ENCODE measurements at places on chromosomes 6 and 20.

GRCh38 chr6:90040931-90041330 is 146.7 kb downstream of the GJA10 start:
- no peak for DNase-seq

DNA sequence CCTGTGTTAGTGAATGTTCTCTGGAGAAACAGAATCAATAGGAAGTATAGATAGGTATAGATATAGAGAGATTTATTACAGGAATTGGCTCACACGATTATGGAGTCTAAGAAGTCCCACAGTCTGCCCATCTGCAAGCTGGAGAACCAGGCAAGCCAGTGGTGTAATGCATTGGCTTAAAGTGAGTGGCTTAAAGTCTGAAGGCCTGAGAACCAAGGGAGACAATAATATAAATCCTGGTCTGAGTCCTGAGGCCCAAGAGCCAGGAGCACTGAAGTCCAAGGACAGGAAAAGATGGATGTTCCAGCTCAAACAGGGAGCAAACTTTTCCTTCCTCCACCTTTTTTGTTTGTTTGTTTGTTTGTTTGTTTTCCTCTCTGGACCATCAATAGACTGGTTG is 131.2 kb upstream of the LRFN2 start:
- no peak for DNase-seq

GRCh38 chr20:9093218-9093957 is 24.5 kb downstream of the PLCB4 start:
- DNase-seq: no peak

GRCh38 chr6:28771401-28772267 is 152.2 kb downstream of the TRIM27 start:
- DNase-seq: no peak

GRCh38 chr20:37850724-37851355 is 52.1 kb upstream of the VSTM2L start:
- no peak for DNase-seq

DNA sequence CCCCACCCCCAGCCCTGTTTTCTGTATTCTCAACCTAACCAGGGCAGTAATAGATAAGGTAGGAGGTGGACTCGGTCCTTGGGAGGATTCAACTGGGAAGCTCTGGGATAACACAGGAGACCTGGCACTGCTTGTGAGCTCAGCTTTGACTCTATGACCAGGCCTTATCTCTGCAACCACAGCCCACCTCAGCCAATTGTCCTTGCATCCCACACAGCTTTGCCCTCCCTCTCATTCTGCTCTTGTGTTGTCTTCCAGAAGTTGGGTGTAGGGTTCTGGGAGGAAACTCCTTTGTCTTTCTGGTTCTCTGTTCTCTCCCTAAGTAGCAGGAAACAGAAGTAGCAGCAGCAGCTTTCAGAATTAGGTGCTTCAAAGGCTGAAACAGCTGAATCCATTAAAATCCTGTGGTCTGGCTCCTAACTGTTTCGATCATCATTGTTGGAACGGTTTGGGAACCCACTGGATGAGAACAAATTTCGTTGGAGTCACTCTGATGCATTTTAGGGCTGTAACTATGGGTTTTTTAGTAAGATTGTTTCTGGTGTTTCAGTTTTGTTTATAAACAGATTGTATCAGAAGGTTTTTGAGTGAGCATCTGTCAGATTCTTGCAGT is 32.4 kb upstream of the SNX9 start:
- no peak for DNase-seq

GRCh38 chr6:39377539-39377950 is 55.0 kb upstream of the KCNK16 start:
- DNase-seq: no peak

- DNase-seq: no peak
Observed at GRCh38 chr20:54062812-54063280, 7.5 kb downstream of the BCAS1 start.

DNA sequence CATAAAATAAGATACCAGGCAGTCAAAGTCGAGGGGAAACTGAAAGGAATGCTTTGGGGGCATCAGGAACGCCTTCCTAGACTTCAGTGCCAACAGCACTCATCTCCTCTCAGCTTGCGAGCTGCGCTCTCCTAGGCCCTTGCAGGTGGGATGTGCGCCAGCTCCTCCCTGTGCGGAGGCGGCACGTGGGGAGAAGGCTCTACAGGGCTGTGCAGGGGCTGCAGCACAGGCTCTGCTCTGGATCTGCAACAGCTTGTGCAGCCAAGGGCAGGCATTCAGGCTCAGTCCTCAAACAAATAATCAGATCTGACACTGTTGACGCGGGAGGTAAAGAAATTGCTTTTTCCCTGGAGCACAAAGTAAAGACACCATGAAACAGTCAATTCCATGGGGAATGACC is 144.8 kb downstream of the TTLL2 start:
- DNase-seq: no peak

- DNase-seq: no peak
Observed at GRCh38 chr6:105250533-105250932, 70.7 kb upstream of the POPDC3 start.

DNA sequence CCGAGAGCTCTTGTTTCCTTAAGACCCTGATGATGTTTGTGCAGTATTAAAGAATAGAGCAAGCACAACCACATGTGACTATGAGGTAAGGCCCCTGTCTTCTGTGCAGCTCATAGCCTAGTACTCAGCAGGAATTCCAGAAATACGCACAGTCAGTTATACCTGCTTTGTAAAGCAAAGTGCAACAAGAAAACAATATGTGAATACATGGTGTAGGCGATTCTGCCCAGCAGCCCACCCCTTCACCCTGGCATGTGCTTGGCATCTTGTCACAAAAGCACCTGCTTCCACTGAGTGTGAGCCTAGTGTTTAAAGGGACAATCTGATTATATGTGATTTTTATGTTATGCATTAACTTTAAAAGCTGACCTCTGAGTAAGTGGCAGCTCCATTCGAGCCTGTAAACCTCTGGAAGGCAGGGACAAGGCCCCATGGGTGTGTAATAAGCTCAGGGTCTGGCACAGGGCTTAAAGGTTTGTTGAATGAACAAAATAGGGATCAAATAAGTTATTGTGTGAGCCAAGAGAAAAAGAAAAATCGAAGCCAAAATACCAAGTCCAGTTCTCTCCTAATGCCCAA is 148.7 kb downstream of the DOK5 start:
- no peak for DNase-seq

GRCh38 chr6:53192682-53193188 is 44.1 kb upstream of the GCM1 start:
- no peak for DNase-seq

DNA sequence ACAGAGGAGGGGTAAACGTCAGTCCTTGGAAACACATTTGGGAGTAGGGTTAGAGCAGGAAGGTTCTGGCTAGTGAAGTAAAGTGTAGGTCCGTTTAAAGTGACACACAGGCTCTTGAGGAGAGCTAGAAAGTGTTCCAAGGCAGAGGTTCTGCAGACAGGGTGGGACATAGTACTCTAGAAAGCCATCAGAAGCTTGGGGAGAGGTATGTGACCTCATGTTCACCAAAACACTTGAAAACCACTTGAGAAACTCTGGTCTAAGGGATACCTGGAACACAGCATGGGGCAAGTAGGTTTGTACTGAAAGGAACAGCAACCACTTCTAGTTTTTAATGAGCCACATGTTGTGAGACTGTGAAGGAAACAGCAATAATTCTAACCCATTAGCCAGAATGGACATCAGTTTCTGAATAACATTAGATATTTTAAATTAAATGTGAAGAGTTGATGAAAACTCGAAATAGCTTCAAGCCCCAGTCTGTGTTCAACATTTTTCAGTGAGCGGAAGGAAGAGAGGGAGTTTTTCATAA is 49.0 kb downstream of the SOBP start:
- DNase-seq: no peak

GRCh38 chr20:3473944-3474343 is 3.1 kb downstream of the ATRN start:
- no peak for DNase-seq

GRCh38 chr6:64998204-64998603 is 708.8 kb downstream of the EYS start:
- DNase-seq: no peak

GRCh38 chr20:16864963-16865362 is 116.8 kb downstream of the OTOR start:
- no peak for DNase-seq

- no peak for DNase-seq
Observed at GRCh38 chr6:162156146-162156545, 571.4 kb downstream of the PRKN start.

- no peak for DNase-seq
Observed at GRCh38 chr20:36384022-36384619, 78.0 kb downstream of the DLGAP4 start.

DNA sequence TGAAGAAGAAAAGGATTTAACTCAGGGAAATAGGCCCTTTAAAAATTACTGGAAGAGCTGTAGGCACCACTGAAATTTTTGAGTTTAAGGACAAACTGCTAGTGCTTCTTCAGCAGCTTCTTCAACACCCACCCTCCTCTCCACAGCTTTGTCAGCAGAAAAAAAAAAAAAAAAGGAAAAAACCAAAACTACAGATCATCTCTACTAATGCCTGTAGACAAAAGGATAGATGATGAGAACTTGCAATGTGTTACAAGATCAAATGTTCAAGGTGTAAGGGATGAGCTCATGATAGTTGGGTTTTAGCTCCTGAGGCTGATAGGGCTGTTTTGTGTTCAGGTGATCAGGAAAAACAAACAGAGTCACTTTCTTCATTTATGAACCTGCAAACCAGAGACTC is 55.2 kb upstream of the PREP start:
- no peak for DNase-seq

DNA sequence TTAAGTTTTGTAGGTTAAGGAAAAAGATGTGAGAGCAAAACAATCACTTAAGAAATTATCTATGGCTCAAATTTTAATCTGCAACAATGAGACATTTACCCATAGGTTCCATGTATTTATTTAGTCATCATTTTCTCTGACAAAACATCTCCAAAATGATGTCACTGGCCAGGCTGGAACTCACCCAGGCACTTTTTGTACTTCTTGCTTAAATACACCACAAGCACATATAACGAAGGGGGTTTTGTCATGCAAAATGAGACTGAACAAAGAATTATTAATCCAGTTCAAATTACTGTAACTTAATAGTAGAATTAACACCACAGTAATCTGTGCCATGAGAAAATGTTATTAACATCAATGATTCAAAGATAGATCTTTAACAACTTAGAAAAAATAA is 200.5 kb downstream of the PTPRK start:
- no peak for DNase-seq

DNA sequence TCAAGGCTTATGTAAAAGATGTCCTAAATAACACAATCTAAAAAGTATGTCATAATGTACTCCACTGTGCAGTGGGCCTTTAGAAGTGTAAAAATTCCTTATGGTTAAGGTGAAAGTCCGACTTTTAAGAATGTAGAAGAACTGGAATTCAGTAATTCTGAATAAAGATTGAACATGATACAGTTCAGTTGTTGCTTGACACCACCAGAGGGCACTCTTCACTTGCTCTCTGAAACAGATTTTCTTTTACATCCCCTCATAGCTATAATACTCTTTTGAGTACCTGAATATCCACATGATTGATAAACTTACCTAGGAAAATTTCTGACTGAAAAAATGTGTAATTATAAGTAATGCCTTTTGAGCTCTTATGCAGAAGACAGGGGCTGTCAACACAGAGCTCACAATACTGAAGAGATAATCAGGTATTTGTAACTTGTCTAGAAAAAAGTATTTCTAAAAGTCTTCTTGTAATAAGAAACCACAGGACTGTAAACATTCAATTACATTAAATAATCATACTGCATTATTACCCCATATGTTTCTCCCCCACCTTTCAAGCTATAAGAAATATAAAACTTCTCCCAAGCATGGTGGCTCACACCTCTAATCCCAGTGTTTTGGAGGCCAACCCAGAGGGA is 92.1 kb downstream of the POPDC3 start:
- DNase-seq: no peak

- no peak for DNase-seq
Observed at GRCh38 chr6:8940356-8940755, 505.0 kb upstream of the SLC35B3 start.

DNA sequence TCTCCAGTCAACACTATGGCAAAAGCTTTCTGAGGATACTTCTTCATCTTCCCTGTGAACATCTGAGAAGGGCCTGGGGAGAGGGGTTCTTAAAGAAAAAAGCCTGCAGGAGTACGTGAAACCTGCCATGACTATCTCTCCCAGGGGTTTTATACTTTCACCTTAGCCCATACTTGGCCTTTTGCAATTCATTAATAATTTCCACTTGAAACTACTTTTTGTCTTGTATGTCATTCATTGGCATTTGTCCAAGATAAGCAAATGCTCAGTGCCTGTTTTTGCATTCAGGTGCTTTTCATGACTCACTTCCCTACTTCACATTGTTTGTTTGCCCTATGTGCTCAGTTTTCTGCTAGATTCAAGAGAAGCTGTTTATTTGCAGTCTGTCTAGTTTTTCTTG is 580.3 kb upstream of the GJE1 start:
- no peak for DNase-seq

GRCh38 chr6:20658053-20658452 is 123.8 kb downstream of the CDKAL1 start:
- no peak for DNase-seq

DNA sequence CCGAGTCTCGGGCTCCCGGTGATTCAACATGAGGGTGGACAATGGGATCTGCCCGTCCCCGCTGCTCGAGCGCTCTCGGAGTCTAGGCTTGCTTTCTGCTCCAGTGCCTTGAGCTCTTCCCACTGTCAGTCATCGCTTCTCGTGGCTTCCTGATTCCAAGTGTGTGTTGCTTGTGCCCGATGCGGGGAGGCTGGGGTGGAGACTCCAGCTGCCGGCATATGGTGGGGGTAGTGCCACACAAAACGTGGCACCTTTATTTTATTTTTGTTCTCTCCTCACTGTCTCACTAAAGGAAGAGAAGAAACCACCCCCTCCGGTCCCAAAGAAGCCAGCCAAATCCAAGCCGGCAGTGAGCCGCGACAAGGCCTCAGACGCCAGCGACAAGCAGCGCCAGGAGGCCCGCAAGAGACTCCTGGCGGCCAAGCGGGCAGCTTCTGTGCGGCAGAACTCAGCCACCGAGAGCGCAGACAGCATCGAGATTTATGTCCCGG is 14.8 kb upstream of the MYL9 start:
- no peak for DNase-seq

- DNase-seq: no peak
Observed at GRCh38 chr20:45445805-45446562, 23.6 kb upstream of the WFDC2 start.

GRCh38 chr6:169397684-169398083 is 144.0 kb upstream of the THBS2 start:
- no peak for DNase-seq

All from activated T-helper 1 cell treated with anti-CD3 and anti-CD28 coated beads, Interleukin-2, amount 50 U/mL, for 16 hours (primary cell).